CD4-positive, alpha-beta T cell treated with Interleukin-21 for 1 hour (primary cell): ENCODE measurements at places on chromosomes 12 and 14.
A peak's percentile ranks its signal among the peaks of the same experiment; 100 is the strongest.

- DNase-seq, result peak; percentile 49
These were observed 110.4 kb downstream of the ZFP36L1 start for GRCh38 chr14:68682166-68683103.

DNA sequence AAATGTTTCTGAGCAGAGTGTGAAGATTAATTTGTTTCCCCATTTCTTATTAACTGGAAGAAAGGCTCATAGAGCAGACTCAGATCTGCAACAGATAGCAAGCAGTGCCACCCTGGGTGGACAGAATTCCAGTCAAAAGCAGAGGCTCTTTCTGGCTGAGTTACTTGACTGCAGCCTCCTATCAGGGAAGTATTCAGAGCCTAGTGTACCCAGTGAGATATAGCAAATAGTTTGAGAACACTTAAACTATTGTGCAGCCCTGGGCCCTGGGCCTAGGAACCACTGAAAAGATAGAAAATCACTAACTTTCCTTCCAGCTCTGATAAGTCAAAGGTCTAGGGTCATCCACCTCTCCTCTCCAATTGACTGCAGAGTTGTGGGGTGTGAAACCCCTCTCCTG, 11.2 kb upstream of the AQP2 start:
- no peak for DNase-seq

GRCh38 chr14:39383026-39383660, 49.1 kb downstream of the FBXO33 start:
- peak; percentile 14 for DNase-seq

DNA sequence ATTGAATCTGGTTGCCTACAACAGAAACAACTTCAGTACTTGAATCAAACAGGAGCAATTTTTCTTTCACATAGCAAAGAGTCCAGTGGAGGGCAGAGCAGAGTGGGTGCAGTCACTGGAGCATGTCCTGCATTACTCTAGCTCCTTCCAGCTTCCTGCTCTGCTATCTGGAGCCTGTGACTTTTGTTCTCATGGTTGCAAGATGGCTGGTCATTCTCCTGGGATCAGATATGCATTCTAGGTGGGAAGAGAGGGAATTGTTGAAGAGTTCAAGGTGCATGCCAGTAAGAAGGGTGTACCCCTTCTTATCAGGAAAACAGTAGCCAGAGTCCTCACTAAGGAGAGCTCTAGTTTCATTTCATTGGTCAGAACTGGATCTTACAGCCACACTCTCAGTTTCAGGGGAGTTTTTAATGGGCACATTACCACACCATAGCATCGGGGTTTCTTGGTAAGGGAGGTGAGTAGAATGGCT, 8.0 kb downstream of the IFT43 start:
- no peak for DNase-seq

GRCh38 chr12:10381928-10382628, 7.8 kb downstream of the KLRK1 start:
- no peak for DNase-seq

DNA sequence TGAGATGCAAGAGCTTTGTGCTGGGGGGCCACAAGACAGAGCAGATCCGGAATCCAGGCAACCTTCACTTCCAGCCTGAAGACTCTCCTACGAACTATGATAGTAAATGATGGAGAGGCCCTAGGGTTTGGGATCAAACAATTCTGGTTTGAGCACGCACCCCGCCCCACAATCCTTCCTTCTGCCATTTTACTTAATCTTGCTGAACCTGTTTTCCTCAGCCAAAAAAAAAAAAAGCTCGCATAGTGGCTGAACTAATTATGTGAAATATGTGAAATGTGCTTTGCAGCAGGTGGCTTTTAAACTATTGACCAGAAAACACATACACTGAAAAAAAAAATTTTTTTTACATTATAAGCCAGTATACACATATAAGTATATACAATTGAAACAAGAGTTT, 667 bp upstream of the ITFG2 start:
- DNase-seq, result no peak

GRCh38 chr14:62126879-62127478, 364.8 kb downstream of the SNAPC1 start:
- peak; percentile 52 for DNase-seq

- DNase-seq, result no peak
These were observed 27.6 kb downstream of the LEMD3 start for GRCh38 chr12:65196762-65197567.

GRCh38 chr12:130161261-130162243, 712 bp upstream of the FZD10 start:
- no peak for DNase-seq

DNA sequence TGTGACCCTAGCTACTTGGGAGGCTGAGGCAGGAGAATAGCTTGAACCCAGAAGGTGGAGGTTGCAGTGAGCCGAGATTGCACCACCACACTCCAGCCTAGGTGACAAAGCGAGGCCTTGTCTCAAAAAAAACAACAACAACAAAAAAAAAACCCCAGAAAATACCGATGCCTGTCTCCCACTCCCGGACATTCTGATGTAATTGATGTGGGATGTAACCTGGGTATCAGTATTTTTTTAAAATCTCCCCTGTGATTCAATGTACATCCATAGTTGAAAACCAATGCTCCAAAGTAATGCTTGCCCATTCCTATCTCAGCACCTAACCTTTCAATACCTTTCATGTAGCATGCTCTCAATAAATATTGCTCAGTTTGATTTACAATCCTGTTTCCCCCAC, 11.7 kb upstream of the TMED10 start:
- no peak for DNase-seq

- no peak for DNase-seq
These were observed 25.9 kb downstream of the ABHD12B start for GRCh38 chr14:50897658-50898175.

- peak; percentile 48 for DNase-seq
These were observed 1482.5 kb upstream of the TMEM132C start for GRCh38 chr12:126784328-126784921.

DNA sequence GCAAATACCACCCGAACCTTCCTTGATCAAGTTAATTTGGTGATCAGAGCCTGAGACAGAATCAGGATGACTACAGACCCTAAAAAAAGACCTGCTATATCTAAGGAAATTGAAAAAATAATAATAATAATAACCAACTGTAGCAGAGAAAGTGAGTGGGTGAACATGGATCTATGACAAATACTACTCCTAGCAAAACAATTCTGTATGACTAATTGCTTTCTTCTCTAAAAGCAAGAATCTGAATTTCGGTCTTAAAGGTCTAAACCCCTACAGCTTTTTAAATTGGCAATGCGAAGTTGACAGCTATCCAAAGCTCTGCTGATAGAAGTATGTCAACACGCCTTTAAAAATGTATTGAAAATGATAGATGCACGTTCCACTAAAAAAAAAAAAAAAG, 102.2 kb downstream of the PRKAB1 start:
- DNase-seq, result no peak

DNA sequence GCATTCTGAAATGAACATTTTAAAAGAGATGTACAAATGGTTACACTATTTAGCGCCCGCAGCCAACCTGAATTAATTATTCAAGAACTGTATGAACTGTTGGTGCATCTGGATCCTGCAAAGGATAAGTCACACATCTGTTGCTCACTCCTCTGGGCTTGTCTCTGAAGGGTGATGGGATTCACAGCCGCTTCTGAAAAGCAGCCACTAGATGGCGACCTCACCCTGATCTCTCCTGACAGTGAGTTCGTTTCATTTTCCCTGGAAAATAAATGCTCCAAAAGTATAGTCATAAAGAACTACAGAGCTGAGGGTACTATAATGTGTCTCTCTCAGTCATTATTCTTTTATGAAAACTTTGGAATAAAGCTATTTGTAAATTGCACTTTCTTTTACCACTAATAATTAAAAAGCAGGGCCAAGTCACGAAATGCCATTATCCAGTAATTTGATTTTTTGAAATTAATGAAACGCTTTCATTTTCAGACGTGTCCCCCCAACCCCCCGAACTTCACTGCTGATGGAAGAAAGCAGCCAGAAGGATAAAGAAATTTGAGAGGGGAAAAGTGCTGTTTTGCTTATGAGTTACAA, 789.6 kb downstream of the NRXN3 start:
- DNase-seq, result peak; percentile 37

DNA sequence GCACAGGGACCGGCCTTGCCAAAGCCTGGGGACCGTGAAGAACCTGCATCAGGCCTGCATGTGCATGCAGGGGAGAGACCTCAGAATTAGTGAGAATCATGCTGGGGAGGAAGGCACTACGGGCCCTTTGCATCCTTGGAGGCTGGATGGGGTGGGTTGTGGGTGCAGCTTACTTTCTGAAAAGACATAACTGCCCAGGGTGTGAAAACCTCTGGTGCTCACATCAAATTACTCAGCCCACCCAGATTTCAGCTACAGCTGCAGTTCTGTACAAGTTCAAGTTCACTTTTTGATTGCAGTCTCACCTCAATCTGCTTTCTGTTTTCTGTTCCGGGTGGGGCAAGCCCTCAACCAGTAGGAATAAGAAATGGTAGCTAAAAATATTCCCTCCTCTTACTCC, 130.6 kb downstream of the SLC15A4 start:
- peak; percentile 8 for DNase-seq

- DNase-seq, result no peak
These were observed 157.5 kb downstream of the CALM1 start for GRCh38 chr14:90554341-90554740.

- no peak for DNase-seq
These were observed 114.0 kb downstream of the SLC41A2 start for GRCh38 chr12:104844123-104844522.

DNA sequence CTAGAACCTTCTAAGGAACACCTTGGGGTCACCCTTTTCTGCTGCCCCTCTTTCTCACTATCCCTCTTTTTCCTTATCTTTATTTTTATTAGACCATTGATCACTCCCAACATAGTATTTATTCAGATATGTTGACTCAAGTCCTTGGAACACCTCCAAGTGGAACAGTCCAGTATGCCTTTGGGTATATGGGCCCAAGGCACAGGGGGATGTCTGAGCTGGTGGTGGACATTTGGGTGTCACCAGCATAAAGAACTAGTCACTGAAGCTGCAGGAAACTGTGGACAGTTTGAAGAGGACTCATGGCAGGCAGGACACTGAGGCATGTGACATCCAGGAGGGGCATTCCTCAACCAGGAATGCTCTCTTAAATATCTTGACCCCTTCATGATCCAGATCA, 105.6 kb downstream of the VEZT start:
- no peak for DNase-seq

DNA sequence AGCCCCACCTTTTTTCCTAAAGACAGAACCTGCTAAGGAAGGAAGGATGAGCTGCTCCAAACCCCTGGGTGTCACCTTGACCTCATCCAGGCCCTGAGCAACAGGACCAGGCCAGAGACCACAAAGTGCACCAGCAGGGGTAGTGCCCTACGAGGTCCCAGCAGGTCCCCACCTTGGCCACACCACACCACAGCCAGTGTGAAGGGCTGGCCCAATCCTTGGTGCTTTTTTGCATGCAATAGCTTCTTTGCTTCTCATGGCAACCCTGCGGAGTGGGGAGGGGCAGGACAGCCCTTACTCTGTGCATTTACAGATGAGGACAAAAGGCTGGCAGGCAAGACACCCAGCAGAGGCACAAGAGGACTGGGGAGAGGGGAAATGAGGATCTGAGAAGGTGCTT, 352.6 kb downstream of the BCL11B start:
- no peak for DNase-seq

DNA sequence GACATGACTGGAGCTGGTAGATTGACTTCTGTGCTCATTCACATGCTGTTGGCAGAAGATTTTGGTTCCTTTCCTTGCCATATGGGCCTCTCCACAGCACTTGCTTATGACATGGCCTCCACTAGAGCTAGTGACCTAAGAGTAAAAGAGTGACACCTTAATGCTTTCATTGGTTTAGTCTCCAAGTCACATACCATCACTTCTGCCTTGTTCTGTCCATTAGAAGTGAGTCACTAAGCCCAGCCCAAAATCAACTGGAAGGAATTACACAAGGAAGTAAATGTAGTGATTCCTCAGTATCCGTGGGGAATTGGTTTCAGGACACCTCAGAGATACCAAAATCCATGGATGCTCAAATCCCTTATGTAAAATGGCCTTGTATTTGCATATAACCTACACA, 81.3 kb downstream of the PPHLN1 start:
- DNase-seq, result no peak

GRCh38 chr14:23153851-23154796, 29.3 kb downstream of the SLC7A8 start:
- no peak for DNase-seq

GRCh38 chr12:96107236-96107635, 71.8 kb upstream of the LTA4H start:
- DNase-seq, result no peak

GRCh38 chr12:44537354-44537753, 338.8 kb downstream of the NELL2 start:
- no peak for DNase-seq

DNA sequence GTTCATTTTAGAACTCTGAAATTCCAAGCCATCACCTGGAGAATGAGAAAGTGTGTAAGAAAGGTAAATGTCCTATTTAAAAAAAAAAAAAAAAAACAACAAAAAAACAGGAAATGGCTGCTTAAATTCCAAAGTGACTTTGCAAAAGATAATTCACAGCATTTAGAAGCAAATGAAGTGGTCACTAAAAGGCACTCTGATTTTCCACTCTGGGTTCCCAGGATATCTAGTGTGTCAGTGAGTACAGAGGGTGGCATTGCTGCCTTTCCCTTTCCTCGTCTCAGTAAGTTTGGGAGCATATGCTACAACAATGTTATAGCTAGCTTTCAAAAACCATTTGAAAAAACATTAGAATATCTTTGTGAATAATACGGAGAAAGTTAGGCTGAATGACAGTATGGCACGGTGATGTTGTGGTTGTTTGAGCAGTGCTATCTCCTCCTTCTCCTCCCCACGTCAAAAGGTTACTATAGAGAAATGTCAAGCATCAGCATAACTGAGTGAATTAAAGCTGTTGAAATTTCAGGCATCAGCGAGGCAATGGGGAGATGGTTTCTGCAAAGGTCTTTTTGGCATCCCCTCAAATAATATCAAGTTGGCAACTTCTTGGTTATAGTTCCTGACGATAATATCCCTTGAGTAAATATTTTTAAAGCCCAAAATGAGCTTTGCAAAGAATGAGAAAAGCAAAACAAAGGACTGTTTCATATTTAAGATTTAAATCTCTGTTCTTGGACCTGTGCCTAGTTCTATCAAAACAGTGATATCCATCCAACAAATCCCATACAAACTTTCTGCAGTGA, 164.5 kb upstream of the E2F7 start:
- DNase-seq, result no peak

GRCh38 chr12:104314242-104314614, 10.7 kb downstream of the EID3 start:
- no peak for DNase-seq

DNA sequence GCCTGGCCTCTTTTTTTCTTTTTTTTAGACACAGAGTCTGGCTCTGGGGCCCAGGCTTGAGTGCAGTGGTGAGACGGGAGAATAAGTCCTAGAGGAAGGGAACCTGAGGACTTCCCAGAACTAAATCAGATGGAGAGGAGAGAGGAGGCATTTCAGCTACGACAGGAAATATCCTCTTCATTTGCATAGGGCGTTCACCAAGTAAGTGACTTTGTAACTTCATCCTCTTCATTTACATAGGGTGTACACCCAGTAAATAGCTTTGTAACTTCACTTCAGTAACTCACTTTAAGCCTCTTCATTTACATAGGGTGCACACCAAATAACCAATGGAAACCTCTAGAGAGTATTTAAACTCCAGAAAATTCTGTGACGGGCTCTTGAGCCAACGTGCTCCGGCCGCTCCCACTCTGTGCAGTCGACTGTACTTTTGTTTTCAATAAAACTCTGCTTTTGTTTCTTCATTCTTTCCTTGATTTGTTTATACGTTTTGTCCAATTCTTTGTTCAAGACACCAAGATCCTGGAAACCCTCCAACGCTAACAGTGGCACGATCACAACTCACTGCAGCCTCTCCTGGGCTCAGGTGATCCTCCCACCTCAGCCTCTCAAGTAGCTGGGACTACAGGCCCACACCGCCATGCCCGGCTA, 21.4 kb upstream of the ANKRD9 start:
- DNase-seq, result no peak

GRCh38 chr14:53432378-53432802, 279.3 kb upstream of the DDHD1 start:
- no peak for DNase-seq
